CD4-positive, alpha-beta T cell treated with Interleukin-1 beta for 1 hour (primary cell): ENCODE measurements at places on chromosomes 1 and 21.

DNA sequence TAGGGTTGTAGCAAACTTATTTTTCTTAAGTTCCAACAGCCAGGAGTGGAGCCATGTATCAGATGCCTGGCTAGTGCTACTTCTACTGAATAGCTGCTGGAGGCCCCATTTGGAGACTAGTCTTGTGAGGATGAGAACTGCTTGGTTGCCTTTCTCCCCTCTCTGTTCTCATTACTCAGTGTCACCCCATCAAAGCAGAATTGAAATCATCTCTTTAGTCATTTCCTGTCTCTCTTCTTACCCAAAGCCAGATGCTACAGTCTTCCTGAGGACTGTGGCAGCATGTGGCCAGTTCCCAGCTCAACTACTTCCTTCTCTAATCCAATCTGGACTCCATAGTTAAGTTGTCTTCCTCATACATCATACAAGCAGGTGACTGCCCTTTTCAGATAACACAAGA lies 197.5 kb downstream of the BRINP2 start:
- no peak for DNase-seq

DNA sequence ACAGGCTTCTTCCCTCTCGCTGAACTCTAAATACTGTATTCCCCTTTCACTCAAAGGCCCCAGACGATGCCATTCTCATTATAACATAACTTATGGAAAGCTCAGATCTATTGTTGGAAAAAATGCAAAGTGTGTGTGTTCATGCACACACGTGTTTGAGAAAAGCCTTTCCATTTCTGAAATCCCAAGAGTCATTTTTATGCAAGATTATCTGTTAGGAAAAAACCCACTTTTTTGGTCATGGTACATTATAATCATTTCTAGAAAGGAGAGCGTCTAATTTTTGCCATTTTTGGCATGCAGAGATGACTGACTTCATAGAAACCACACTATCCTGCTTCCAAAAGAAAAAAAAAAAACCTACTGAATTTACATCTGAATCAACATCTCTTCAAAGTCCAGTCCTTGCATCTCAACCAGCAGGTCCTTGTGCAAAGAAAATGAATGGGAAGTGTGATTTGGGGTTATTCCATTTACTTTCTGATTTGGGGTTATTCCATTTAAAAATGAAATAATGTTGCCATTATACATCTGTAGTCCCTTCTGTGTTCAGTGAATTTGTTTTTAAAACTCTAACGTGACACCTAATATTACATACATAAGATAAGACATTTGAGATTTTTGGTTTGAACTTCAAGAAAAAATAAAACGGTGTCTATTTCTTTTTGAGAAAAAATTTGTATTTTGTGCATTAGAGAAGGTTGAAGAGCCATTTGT lies 150.3 kb downstream of the DHRS3 start:
- DNase-seq = no peak

DNA sequence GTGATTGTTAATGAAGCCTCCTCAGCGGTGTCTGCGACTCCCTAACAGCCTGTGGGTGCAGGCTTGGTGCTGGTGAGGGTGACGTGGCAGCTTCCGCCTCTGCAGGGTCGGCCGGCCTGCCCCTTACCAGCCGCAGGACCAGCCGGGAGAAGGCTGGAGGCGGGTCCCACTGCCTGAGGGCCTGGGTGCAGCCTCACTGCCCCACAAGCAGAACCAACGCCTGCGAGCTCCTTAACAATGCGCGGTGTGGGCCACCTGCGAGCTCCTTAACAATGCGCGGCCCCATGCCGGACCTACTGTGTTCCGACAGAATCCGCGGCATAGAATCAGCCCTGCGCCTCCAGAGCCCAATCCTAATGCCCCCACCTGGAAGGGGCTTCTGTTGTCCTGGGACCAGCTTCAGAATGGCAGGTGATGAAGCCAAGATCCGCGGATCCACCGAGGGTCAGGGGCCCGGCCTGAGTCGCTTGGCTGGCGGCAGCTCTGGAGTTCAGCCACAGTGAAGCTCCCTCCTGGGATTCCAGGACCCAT lies 54.4 kb upstream of the AJAP1 start:
- no peak for DNase-seq

GRCh38 chr1:150521196-150521968 lies 5.8 kb downstream of the FALEC start:
- no peak for DNase-seq

- no peak for DNase-seq
These were observed 570.2 kb upstream of the BEND5 start for GRCh38 chr1:49346767-49347349.

DNA sequence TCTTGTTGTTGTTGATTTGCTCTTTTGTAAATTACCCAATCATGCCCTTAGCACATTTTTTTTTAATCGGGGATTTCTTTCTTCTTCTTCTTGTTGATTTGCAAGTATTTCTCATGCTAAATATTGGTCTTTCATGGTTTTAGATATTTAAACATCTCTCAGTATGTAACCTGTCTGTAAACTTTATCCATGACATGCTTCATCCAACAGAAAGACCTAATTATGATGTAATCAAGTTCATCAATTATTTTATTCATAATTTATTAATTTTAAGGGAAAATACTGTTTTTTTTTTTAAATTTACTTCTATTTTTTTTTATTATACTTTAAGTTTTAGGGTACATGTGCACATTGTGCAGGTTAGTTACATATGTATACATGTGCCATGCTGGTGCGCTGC lies 69.8 kb downstream of the TNFSF18 start:
- DNase-seq = no peak

DNA sequence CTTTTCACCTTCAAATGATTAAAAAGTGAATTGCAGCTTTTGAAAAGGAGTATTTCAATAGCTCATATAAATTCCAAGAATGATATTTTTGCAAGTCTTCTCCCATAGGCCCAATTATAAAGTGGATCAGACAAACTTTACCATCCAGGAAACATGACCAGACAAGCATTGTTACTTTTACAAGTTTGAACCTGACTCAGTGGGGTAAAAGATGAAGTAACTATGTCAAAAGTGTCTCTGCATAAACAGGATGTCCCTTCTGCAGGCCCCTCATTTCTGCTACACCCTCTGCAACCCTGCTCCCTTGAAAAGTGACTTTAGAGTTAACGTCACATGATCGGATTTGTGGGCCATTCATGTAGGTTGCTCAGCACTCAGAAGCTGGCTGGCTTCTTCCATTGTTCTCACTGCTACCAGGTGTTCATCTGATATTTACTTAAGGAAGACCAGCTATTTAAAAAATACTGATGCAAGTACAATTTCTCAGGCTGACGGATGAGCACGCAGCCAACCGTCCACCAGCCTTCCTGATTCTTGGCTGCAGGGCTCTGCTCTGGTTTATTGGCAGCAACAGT lies 32.3 kb downstream of the URB1 start:
- DNase-seq = no peak

DNA sequence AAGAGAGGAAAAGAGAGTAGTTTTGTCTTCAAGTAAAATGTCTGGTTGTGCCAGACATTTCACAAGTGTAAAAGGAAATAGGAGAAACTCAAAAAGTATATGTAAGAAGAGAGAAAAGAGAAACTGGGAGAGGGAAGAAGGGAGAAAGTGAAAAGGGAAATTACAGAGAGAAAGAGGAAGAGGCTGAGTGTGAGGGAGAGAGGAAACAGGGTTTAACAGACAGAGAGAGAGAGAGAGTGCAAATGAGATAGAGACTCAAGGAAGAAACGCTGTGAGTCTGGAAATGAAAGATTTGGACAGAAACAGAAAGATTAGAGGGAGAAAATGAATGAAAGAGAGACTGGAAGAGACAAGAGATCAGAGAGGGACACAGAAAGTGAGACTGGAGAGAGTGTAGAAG lies 806.2 kb downstream of the PLA2G4A start:
- no peak for DNase-seq

DNA sequence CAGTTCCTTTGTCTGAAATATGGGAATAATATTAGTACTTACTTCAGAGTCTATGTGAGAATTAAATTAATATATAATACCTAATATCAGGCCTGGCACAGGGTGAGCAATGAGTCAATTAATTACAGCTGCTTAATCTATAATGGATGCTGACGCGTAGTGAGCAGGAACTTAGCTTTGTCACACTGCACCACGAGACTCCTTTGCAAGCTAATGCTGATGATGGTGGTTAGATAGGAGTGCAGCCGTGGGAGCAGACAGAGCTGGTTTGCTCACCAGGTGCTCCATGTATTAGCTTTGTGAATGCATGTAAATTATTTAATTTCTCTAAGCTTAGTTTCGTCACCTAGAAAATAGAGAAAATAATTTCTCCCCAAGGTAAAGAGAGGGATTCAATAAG lies 35.1 kb downstream of the KCNJ15 start:
- DNase-seq = no peak

- DNase-seq = no peak
These were observed 67.8 kb downstream of the RNF220 start for GRCh38 chr1:44472620-44473525.

- no peak for DNase-seq
These were observed 101.8 kb downstream of the CLIC6 start for GRCh38 chr21:34770576-34770975.

DNA sequence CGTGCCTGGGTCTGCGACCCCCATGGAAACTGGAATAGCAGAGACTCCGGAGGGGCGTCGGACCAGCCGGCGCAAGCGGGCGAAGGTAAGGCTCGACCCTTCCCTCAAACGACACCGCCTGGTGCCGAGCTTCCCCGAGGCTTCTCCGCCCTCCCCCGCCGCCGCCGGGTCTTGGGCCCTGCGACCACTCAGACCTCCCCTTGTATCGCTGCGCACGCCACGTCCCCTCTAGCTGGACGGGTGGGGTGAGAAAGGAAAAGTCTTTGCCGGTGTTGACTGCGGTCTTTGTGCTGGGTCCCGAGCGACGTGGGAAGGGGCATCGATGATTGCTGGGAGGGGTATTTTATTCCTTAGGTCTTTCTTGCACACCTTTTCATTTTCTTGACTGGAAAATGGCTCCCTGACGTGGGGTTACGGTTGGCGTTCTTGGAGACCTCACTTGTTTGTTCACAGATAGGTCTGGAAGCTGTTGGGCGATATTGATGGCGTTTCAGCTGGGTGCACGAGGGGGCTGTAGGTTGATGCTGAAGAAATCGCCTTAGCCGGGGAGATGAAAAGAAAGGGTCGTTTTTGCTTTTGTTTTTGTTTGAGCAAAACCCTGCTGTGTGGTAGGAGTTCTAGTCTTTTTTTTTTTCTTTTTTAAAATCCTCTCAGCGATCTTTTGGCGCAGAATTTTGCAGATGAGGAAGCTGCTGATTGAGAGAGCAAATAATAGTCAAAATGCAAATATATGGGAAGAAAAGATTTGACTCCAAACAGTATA lies 776 bp downstream of the KDM1A start:
- DNase-seq = peak; percentile 17

DNA sequence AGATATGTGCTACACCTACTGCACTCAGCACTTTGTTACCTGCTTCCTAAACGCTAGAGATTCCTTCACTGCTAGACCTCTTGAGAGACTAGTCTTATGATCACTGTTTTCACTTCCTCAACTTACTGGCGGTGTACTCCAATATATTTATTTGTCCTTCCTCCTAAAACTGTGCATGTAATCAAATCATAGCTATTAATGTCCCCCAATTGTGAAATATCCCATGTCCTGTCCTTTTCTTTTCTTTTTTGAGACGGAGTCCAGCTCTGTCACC lies 3.4 kb downstream of the SOAT1 start:
- DNase-seq = no peak

- no peak for DNase-seq
These were observed 29.6 kb upstream of the CACHD1 start for GRCh38 chr1:64440183-64440826.

DNA sequence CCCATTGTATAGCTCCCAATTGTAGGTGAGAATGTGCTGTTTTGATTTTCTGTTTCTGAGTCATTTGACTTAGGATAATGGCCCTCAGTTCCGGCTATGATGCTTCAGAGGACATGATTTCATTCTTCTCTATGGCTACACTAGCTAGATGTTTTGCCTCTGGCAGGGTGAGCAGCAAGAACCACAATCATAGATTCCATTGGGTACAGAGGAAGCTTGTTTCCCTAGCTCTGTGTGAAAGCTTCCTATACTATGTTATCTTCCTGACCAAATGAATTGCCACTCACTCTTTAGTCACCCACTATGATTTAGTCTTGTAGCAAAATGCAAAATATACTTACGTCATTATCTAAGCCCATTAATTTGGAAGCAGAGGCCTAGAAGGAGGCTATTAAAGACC lies 616.3 kb downstream of the PLA2G4A start:
- no peak for DNase-seq

- DNase-seq = no peak
These were observed 147.3 kb upstream of the VAMP3 start for GRCh38 chr1:7623842-7624241.

GRCh38 chr1:230206976-230207375 lies 139.9 kb downstream of the GALNT2 start:
- DNase-seq = no peak

GRCh38 chr1:51871351-51871975 lies 7.1 kb downstream of the NRDC start:
- no peak for DNase-seq

DNA sequence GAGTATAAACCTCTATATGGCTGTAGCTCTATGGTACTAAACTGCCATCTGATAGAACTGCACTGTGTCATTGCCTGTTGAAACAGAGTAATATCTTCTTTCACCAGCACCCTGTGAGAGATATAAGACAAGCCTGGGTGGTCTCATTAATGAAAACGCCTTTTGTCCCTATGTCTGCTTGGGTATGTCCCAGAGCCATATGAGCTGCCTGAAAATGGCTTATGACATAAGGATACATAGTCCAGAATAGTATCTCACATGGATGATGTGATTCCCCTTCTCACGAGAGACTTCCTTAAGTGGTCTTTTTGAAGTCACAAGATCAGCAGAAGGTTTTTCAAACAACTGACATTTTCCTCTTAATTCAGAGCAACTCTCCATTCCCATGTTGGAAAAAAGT lies 7.3 kb upstream of the TMCC2 start:
- DNase-seq = no peak

- peak; percentile 40 for DNase-seq
These were observed 4.0 kb upstream of the SAMSN1 start for GRCh38 chr21:14550135-14550534.

- DNase-seq = no peak
These were observed 3.4 kb upstream of the EXO1 start for GRCh38 chr1:241844593-241844992.

DNA sequence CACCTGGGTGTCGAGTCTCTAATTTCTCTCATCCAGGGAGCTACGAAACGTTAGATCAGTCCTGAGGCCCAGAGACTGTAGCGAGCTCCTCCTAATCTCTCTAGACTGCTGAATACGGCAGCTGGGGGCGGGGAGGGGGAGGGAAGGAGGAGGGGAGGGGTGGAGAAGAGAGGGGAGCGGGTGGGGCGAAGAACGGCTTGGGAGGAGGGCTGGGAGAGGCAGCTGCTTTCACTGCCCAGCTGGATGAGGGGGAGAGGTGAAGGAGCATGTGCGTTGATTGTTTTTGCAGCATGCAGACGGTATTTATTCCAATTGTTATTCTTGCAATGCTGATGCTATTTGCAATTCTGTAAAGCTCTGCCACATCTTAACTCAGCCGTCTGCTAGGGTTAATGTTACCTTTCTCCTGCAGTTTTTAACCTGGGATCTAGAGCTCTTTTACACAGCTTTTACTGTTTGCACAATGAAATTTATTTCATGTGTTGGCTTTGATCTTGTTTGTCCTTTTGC lies 790 bp downstream of the DNAJC6 start:
- DNase-seq = no peak
